Upper lobe of right lung (tissue), 1 donor: ENCODE measurements at places on chromosomes 7 and 10.
A peak's percentile ranks its signal among the peaks of the same experiment; 100 is the strongest.

DNA sequence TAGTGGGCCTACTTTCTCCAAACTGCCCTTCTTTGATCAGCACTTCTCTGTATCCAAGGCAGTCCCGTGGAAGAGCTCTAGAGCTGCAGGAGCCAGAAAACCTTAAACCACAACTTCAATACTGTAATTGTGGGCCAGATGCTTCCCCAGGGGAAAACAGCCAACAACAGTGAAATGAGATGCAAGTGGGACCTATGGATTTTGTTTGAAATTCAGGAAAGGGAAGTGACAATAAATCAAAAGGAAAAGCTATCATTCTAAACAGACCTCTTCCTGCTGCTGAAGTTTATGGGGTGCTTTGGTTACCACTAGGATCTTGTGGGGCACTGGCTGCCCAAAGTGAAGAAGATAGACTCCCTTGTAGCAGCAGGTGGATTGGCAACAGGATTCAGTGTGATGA is 1031.7 kb downstream of the LRMDA start:
- H3K4me3 ChIP-seq = no peak overlapping the region
- H3K27ac ChIP-seq = no peak overlapping the region
- no peaks in the 10 kb centered on the region for H3K36me3 ChIP-seq
- peaks cover 4% of the 10 kb centered on the region for H3K4me1 ChIP-seq
- no peak for DNase-seq
- H3K27me3 ChIP-seq = no peaks in the 10 kb centered on the region

- H3K27ac ChIP-seq = peak overlapping the region; percentile 91
- peaks cover 44% of the 10 kb centered on the region for H3K4me1 ChIP-seq
- peaks cover 32% of the 10 kb centered on the region for H3K36me3 ChIP-seq
- H3K27me3 ChIP-seq = no peaks in the 10 kb centered on the region
These were observed 333 bp downstream of the SMNDC1 start for GRCh38 chr10:110304394-110304779.

- H3K27ac ChIP-seq = no peak overlapping the region
- no peak overlapping the region for H3K4me3 ChIP-seq
- H3K4me1 ChIP-seq = no peaks in the 10 kb centered on the region
- no peaks in the 10 kb centered on the region for H3K27me3 ChIP-seq
- no peak for DNase-seq
These were observed 65.9 kb downstream of the AMPH start for GRCh38 chr7:38565289-38565688.

DNA sequence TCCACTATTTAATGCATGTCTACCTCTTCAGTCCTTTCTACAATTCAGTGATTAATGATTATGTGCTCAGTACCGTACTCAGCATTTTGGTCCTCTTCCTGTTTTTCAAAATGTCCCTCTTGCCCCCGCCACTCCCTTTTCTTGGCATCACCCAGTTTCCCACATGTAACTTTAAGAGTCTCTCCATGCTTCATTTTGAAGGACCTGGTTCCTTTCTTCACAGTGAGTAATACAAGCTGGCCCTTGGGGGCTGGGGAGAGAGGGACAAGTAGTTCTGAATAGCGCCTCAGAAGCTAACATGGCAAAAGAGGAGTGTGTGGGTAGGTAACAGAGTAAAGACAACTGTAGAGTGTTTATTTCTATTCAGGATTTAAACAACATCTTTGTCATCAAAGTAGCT is 34.6 kb upstream of the SLIT1 start:
- H3K27ac ChIP-seq = no peak overlapping the region
- H3K4me1 ChIP-seq = no peaks in the 10 kb centered on the region
- no peak for DNase-seq
- H3K4me3 ChIP-seq = no peak overlapping the region
- H3K36me3 ChIP-seq = no peaks in the 10 kb centered on the region

- H3K27me3 ChIP-seq = no peaks in the 10 kb centered on the region
- no peaks in the 10 kb centered on the region for H3K36me3 ChIP-seq
- no peak overlapping the region for H3K4me3 ChIP-seq
- no peak overlapping the region for H3K27ac ChIP-seq
These were observed 107.7 kb downstream of the FAM53B start for GRCh38 chr10:124636271-124636995.

DNA sequence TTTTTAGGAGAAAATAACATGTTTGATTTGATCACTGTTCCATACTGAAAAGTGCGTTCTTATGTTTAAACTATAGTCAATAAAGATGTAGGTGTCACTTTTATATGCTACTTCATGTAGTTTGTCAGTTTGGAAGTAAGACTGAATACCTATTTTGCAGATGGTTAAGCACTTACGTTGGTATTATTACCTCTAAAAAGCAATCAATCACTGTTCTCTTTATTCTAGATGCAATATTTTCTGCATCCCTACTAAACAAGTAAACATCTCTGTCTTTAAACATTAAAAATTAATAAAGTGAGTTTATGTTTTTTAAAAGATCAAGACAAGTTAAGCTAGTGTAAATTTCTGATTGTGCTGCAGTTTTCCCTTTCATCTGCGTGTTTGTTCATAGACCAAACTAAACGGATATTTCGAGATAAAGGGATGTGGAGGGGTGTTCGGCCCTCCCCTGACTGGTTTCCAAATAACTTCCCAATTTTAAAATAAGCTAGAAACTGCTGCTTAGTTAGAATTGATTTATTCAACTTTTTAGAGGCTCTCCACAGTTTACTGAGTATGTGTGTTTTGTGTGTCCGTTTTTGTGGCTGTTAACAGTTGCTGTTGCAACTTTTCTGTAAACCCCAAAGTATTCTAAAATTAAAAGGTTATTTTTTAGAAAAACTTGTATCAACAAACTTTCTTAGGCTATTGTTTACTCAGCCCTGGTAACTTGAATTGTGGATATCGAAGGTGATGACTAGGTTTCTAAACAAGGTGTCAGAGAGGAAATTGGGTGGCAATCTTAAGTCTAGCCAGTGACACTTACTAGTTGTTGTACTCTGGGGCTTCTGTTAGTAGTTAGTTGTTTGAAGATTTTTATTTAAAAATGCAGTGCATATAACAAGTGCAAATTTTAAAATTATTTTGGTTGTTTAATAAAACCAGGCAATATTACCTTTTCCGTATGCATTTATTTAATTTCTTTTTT is 974 bp downstream of the KIF11 start:
- H3K27me3 ChIP-seq = no peaks in the 10 kb centered on the region
- DNase-seq = no peak
- no peak overlapping the region for H3K27ac ChIP-seq
- H3K4me1 ChIP-seq = peaks cover 8% of the 10 kb centered on the region
- no peaks in the 10 kb centered on the region for H3K36me3 ChIP-seq

GRCh38 chr7:95798401-95798930 is 26.1 kb downstream of the DYNC1I1 start:
- H3K4me3 ChIP-seq = no peak overlapping the region
- no peaks in the 10 kb centered on the region for H3K36me3 ChIP-seq
- no peaks in the 10 kb centered on the region for H3K27me3 ChIP-seq
- no peak overlapping the region for H3K27ac ChIP-seq
- no peaks in the 10 kb centered on the region for H3K4me1 ChIP-seq
- DNase-seq = no peak

- H3K27ac ChIP-seq = peak overlapping the region; percentile 83
- no peaks in the 10 kb centered on the region for H3K36me3 ChIP-seq
- no peaks in the 10 kb centered on the region for H3K27me3 ChIP-seq
- H3K4me3 ChIP-seq = peak overlapping the region; percentile 39
These were observed 14.0 kb upstream of the RALA start for GRCh38 chr7:39609113-39609934.

DNA sequence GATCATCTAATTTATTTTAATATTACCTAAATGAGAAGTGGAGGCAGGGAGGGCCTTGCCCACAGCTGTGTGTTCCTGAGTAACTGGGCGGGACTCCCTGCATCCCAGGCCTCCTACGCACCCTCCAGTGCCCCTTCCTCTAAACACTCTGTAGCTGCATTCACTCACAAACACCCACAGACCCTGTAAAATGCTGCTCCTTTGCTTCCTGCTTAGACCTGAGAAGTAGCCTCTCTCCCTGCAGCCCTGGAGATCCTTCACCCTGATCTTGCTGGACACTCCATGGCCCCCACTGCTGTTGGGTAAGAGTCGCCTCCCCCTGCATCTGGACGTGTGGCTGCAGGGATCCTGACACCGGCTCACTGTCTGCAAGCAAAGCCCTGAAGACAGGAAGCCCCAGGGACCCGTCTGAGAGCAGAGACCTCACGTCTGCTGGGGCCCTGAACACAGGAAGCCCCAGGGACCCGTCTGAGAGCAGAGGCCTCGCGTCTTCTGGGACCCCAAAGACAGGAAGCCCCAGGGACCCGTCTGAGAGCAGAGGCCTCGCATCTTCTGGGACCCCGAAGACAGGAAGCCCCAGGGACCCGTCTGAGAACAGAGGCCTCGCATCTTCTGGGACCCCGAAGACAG is 589.8 kb downstream of the DNAJB6 start:
- H3K36me3 ChIP-seq = no peaks in the 10 kb centered on the region
- no peak overlapping the region for H3K4me3 ChIP-seq
- no peak for DNase-seq
- H3K4me1 ChIP-seq = no peaks in the 10 kb centered on the region
- H3K27me3 ChIP-seq = peaks cover 7% of the 10 kb centered on the region

DNA sequence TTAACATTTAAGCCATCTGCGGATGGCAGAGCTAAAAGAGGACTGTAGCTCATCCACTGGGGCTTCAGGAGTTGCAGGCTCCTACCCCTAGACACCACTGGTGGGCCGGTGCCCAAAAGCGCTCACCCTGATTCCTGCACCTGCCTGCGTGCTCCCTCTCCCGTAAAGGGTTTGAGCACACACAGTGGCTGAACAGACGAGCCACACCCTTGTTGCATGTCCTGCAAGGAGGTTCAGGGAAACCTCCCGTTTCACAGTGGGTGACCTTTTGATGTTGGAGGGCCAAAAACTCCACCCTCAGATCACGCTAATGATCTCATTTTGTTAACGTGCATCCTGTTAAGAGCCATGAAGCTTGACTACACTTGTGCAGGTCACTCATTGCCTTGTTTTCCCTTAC is 37.9 kb downstream of the SYPL1 start:
- H3K4me3 ChIP-seq = no peak overlapping the region
- H3K27me3 ChIP-seq = no peaks in the 10 kb centered on the region
- H3K36me3 ChIP-seq = no peaks in the 10 kb centered on the region

DNA sequence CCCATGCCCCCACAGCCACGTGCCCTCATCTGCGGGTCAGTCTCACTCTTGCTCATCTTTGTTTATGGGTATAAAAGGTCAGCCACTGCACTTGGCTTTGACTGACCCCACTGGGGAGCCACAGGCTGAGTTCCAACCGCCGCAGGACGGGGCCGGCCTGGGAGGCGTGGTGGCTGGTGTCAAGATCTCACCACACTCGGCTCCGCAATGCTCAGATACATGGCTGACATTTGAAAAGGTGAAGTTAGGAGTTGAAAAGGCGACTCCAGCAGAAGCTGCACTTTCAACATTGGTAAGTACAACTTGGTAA is 14.9 kb downstream of the TUBGCP2 start:
- no peak for DNase-seq
- peak overlapping the region; percentile 6 for H3K27ac ChIP-seq
- H3K4me1 ChIP-seq = no peaks in the 10 kb centered on the region
- H3K4me3 ChIP-seq = no peak overlapping the region
- no peaks in the 10 kb centered on the region for H3K27me3 ChIP-seq
- peaks cover 86% of the 10 kb centered on the region for H3K36me3 ChIP-seq

DNA sequence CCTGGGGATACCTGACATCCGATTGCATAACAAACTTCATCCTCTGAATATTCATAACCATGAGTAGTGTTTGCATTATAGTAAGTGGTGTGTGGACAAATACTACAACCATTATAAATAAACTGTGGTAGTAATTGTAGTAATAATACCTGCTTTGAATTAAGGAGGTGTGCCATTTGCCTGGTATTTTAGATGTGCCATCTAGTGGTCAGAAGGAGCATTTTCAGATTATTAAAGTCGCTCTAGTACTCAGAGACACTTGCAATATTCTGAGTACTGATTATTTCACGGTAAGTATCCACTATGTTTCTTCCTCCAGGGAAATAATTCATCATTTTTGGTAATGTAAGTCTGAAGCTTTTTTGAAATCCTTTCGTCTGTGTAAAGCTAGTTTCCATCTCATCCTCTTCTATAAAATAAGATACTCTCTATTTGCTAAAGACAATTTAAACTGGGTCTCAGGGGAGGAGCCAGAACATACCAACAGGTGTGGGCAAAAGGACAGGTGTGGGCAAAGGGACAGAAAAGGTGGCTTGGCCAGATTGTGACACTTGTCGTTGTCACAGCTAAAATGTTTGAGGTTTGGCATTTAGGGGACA is 115.3 kb upstream of the WDR11 start:
- H3K27ac ChIP-seq = no peak overlapping the region
- no peaks in the 10 kb centered on the region for H3K27me3 ChIP-seq
- H3K4me1 ChIP-seq = no peaks in the 10 kb centered on the region
- H3K36me3 ChIP-seq = no peaks in the 10 kb centered on the region

GRCh38 chr10:28939281-28940157 is 262.2 kb downstream of the BAMBI start:
- peak; percentile 68 for DNase-seq
- peak overlapping the region; percentile 48 for H3K27ac ChIP-seq
- no peak overlapping the region for H3K4me3 ChIP-seq

GRCh38 chr7:98223351-98223897 is 12.2 kb downstream of the BHLHA15 start:
- H3K4me3 ChIP-seq = no peak overlapping the region
- H3K27ac ChIP-seq = no peak overlapping the region
- H3K4me1 ChIP-seq = no peaks in the 10 kb centered on the region
- H3K27me3 ChIP-seq = no peaks in the 10 kb centered on the region

GRCh38 chr7:131159961-131160361 is 167.7 kb upstream of the MKLN1 start:
- DNase-seq = no peak
- no peak overlapping the region for H3K4me3 ChIP-seq
- H3K27me3 ChIP-seq = no peaks in the 10 kb centered on the region
- H3K36me3 ChIP-seq = no peaks in the 10 kb centered on the region

GRCh38 chr10:78301891-78302738 is 268.5 kb downstream of the RPS24 start:
- H3K27me3 ChIP-seq = no peaks in the 10 kb centered on the region
- no peaks in the 10 kb centered on the region for H3K36me3 ChIP-seq
- peak overlapping the region; percentile 83 for H3K27ac ChIP-seq
- peak overlapping the region; percentile 60 for H3K4me3 ChIP-seq
- peaks cover 12% of the 10 kb centered on the region for H3K4me1 ChIP-seq
- DNase-seq = no peak

- H3K27me3 ChIP-seq = no peaks in the 10 kb centered on the region
- H3K4me3 ChIP-seq = peak overlapping the region; percentile 83
- H3K27ac ChIP-seq = peak overlapping the region; percentile 99
- no peak for DNase-seq
- H3K36me3 ChIP-seq = no peaks in the 10 kb centered on the region
These were observed 1.7 kb upstream of the LDB1 start for GRCh38 chr10:102121739-102122372.

GRCh38 chr7:31835471-31835870 is 148.5 kb downstream of the PPP1R17 start:
- no peak for DNase-seq
- H3K36me3 ChIP-seq = no peaks in the 10 kb centered on the region
- no peaks in the 10 kb centered on the region for H3K27me3 ChIP-seq
- H3K4me3 ChIP-seq = no peak overlapping the region

- H3K27ac ChIP-seq = peak overlapping the region; percentile 75
- H3K36me3 ChIP-seq = no peaks in the 10 kb centered on the region
- DNase-seq = no peak
- H3K4me3 ChIP-seq = peak overlapping the region; percentile 92
These were observed 1.1 kb downstream of the ACTR1A start for GRCh38 chr10:102501201-102502028.

- no peak overlapping the region for H3K4me3 ChIP-seq
- no peaks in the 10 kb centered on the region for H3K4me1 ChIP-seq
- H3K27ac ChIP-seq = no peak overlapping the region
- DNase-seq = no peak
- H3K36me3 ChIP-seq = no peaks in the 10 kb centered on the region
- peaks cover 5% of the 10 kb centered on the region for H3K27me3 ChIP-seq
These were observed 169.3 kb downstream of the USP6NL start for GRCh38 chr10:11442001-11442773.

- no peaks in the 10 kb centered on the region for H3K4me1 ChIP-seq
- no peaks in the 10 kb centered on the region for H3K27me3 ChIP-seq
- H3K4me3 ChIP-seq = no peak overlapping the region
- no peaks in the 10 kb centered on the region for H3K36me3 ChIP-seq
- no peak overlapping the region for H3K27ac ChIP-seq
These were observed 97.8 kb downstream of the SLC37A3 start for GRCh38 chr7:140300243-140301136.
